ENCODE measurements at places on chromosomes 6 and 20.

- DNase-seq, result no peak
Measured at GRCh38 chr20:2151858-2152281, 50.2 kb downstream of the STK35 start.

DNA sequence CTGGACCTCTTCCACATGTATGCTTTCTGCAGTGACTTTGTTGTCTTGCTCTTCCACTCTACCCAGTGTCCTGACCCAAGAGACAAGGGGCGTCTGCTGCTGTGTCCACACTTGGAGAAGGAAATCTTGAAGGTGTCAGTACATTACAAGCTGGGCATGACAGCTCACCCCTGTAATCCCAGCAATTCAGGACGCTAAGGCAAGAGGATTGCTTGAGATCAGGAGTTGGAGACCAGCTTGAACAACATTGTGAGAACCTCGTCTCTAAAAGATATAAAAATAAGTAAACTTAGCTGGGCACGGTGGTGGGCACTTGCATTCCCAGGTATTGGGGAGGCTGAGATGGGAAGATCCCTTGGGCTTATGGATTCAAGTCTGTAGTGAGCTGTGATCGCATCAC is 5.8 kb upstream of the HLA-B start:
- no peak for DNase-seq

- no peak for DNase-seq
Measured at GRCh38 chr6:158661156-158661685, 11.4 kb downstream of the SYTL3 start.

GRCh38 chr20:61354001-61354390 is 101.9 kb downstream of the CDH4 start:
- no peak for DNase-seq

All from SW 1271 (cell line).